Neural crest cell (in vitro differentiated cells): ENCODE measurements at places on chromosomes 3 and 15. TPM values are rescaled to one million over a fixed set of nuclear protein-coding genes. Genes with fewer than 3 reads are reported as not detected.
A peak's percentile ranks its signal among the peaks of the same experiment; 100 is the strongest.

Gene LRRIQ4
- total RNA-seq, result 0.12 and 0.16 TPM in 2 replicates

DNA sequence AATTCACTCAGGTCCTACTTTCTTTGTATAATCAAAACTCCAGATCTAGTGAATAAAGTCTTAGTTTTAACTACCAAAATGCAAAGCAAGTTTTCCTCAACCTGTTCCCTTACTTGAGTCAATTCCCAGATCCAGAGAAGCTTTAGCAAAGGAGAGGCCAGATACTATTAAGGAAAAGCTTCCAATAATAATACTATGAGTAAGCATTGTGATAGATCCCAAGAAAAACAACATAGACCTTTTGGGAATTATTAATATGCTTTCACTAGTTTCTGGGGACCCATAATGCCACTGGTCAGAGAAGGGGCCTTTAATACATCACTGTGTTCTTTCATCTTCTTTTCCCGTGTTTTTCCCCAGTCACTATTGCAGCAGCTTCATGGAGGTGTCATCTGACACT, 339.9 kb upstream of the CDIN1 start:
- no peak for DNase-seq

DNA sequence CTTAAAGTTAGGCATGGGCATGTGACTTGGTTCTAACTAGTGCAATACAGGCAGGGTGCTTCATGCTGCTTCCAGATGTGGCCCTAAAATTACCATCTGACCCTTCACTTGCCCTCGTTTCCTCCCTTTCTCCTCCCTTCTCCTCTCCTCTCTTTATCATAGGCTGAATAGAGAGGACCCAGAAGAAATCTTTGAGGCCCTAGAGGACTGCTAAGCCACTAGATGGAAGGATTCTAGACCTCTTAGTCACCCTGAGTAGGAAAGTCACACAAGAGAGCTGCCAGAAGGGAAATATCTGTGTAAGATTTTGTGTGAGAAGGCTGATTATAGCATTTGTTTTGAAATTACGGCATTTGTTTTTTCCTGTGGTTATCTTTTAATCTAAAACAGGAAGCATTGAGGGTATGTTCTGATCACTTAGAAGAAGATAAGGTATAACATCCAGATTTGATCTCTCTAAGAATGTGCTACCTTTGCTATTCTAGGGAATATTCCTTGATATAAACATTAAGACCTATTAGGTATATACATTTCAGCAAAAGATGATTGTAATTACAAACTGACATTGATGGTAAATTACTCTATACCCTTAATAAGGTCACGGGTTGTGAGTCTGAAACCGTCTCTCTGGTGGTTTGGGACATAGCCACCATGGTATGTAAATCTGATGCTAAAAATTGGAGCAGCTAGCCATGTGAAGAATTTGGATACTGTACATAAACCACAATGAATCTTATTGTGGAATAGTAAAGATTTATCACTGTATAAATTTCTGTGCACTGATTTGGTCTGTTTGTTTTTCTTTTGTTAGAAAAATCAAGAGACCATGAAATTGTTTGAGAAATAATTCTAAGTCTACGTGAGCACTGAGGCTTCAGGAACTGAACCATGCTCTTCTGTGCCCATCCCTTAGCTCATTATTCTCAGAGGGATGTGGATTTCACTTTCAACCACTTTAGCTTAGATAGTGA, 84.1 kb downstream of the TP63 start:
- no peak for DNase-seq

DNA sequence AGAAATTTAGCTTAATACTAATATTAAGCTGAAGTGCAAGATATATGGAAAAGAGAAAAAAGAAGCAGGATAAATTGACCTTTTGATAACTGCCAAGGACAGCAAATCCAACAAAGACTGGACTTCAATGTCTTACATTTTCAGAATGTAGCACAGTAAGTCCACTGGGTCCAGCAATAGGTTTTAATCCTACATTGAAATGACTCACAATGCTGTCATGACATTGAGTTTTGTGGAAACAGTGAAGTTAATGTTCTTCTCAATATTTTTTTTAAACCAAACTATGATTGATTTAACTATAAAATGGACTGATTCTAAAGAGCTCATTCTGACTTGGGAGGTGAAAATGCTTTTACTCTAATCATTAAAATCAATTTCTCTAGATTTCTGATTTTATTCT, 166.6 kb upstream of the ZNF717 start:
- no peak for DNase-seq

Gene CCDC39
- total RNA-seq, result 0.07 TPM in 1 of 2 replicates, not detected in the other

Gene CSPG5
- 21.9 and 23.3 TPM in 2 replicates for total RNA-seq

Gene SLC12A1
- 0.16 and 0.20 TPM in 2 replicates for total RNA-seq

- DNase-seq, result no peak
Measured at GRCh38 chr3:65888196-65888595, 150.5 kb downstream of the MAGI1 start.

Gene OR5K1
- total RNA-seq, result not detected in 2 replicates

DNA sequence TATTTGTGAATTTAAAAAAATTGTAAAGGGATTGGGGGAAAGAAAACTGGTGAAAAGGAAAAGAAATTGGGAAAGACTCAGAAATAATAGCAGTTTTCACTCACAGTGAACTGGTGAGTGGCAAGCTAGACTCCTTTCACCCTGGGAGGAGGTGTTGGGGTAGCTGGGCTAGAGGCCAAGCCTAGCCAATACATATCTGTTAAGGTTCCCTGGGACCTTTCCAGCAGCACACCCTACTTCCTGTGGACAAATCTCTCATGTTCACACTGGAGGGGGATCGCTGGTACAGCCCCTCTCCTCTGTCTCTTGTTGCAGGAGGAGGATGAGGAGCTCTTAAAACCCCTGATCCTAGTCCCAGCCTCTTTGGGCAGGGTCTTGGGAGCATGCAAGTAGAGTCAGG, 3.7 kb upstream of the RPP25 start:
- DNase-seq, result no peak

Gene COL6A5
- not detected in 2 replicates for total RNA-seq

Gene RETNLB
- total RNA-seq, result not detected in 2 replicates

DNA sequence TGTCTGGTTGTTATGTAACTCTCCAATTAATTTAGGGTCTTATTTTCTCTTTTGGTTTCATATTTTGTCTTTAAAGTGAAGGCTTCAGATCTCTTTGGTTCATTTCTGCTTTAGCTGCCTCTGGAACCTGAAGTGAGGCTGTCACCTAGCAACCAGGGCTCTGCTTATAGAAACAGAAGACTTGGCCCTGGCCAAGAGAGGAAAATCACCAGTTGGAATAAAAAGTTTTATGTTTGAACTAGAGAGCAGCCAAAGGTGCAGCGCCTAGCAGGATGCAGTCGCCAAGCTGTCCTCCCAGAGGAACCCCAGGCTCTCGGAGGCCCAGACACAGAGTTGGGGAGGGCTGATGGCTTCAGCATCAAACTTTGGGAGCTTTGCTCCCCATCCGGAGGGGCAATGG, 41.1 kb downstream of the LYZL4 start:
- no peak for DNase-seq

- DNase-seq, result peak; percentile 71
Measured at GRCh38 chr3:192566706-192567290, 160.5 kb downstream of the FGF12 start.

- DNase-seq, result no peak
Measured at GRCh38 chr3:1272546-1273265, 179.9 kb downstream of the CNTN6 start.

- no peak for DNase-seq
Measured at GRCh38 chr3:9036404-9037131, 73.3 kb upstream of the RAD18 start.

DNA sequence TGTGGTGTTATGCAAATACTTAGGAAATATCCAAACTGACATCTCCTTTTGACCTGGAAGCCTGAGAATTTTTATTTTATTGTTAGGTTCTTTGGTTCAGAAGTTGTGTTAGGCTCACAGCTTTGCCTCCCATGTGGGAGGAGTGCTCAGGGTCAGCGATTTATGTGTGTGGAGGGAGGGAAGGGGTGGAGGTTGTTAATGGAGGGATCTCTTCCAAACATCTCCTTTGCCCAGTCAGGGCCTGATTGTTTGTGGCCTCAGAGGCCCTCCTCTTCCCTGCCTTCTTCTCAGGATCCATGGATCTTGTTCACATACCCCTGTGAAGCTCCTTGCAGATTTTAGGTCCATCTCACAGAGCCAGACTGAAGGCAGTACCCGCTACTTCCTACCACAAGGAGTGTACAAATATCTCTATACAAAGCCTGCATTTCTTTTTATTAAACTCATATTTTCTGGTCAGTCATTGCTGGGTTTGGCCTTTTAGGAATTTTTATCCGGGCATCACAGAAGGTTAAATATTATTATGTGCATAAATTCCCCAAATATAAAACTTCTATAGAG, 40.3 kb downstream of the BBX start:
- no peak for DNase-seq

- DNase-seq, result no peak
Measured at GRCh38 chr3:162699291-162699690, 1202.7 kb downstream of the OTOL1 start.

Gene CCR2
- not detected in 2 replicates for total RNA-seq

DNA sequence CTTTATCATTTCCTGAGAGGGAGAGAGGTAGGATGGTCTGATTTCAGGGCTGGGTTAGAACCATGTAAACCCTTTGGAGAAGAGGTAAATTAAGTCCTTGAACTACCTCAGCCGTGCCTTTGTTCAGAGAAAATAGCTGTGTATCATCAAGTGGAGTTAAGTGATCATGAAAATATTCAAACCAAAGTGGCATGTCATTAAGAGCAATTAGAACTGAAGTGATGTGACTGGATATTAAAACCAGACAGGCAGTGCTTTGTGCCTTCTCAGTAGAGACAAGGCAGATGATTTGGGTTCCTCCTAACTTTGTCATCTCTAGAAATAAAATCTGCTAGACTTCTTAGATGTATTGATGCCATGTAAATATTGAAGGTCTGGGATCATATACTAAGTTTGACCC, 171.5 kb downstream of the IL5RA start:
- no peak for DNase-seq

Gene LRRC15
- total RNA-seq, result not detected in 2 replicates

DNA sequence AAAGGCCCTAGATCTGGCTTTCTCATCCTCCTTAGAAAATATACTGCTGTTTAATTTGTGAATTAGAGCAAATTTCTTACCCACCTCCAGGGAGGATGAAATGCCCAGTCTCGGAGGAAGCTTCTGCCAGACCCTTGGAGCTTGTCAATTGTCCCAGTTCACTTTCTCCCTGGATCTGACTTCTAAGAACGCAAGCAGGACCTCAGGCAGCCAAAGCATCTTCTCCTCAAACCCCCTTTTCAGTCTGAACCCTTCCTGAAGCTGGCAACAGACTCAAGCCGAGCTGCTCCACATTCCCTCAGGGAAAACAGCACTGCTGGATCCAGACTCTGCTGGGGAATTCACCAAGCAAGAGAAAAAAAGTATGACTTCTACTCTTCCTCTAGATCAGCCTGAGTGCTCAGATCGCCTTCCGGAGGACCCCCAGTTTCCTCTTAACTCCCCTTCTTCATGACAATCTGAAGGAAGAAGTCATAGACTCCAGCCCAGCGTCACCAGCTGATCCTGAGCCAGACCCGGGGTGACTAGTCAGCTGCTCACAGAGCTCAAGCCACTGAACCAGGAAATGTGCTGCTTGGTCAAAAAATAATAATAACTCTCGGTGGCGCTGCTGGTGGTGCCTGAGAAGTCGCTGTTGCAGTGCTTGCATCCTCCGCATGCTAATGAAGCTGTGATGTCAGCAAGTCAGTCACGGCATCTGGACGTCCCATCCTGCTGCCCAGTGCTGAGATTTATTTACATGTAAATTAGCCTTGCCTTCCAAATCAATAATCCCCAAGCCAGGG, at the start of gene PRICKLE2:
TSS of gene PRICKLE2 (minus strand) at position 641 of the 785 bp plus-strand sequence. CDS start 26,539 bp downstream, outside the sequence.
- peak; percentile 58 for DNase-seq

Gene ATP8B4
- total RNA-seq, result 0.18 TPM in 1 of 2 replicates, not detected in the other

Gene MB21D2
- total RNA-seq, result 4.9 and 5.5 TPM in 2 replicates
